Activated T-helper 1 cell treated with anti-CD3 and anti-CD28 coated beads, Interleukin-2, amount 50 U/mL, for 16 hours (primary cell): ENCODE measurements at places on chromosomes 2 and 18.

DNA sequence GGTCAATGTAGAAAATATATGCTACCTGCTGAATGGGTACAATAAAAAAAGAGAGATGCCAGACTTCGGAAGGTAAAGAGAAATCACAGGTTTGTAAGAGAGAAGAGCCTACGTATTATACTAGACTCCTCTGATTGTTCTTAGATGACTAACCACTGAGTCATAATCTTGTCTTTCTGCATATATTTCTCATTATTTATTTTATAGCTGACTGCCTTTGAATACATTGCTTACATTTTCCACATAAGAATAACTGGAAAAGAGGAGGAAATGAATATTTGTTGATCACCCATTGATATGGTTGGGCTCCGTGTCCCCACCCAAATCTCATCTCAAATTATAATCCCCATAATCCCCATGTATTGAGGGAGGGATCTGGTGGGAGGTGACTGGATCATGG, 90.3 kb upstream of the RAB27B start:
- no peak for DNase-seq

- DNase-seq = no peak
Measured at GRCh38 chr2:109452318-109453305, 161.2 kb downstream of the SEPTIN10 start.

DNA sequence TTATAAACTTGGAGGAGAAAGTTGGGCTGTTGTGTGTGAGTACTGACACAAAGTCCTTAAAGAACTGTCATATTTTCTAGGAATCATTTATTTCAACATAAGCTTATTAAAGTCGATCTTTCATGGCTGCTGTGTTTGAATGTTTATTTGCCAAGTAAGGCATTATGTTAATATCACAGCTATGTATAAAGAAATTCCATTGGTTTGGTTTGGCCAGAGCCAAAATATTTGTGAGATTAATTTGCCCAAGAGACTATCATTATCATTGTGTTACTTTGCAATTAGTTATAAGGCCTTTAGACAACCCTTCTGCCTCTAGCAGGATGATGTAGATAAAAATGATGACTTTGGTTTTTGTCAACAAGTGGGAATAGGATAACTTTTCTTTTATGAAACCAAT, 240.6 kb upstream of the NT5C1B start:
- no peak for DNase-seq

GRCh38 chr2:215366440-215367032, 54.7 kb downstream of the ATIC start:
- no peak for DNase-seq

DNA sequence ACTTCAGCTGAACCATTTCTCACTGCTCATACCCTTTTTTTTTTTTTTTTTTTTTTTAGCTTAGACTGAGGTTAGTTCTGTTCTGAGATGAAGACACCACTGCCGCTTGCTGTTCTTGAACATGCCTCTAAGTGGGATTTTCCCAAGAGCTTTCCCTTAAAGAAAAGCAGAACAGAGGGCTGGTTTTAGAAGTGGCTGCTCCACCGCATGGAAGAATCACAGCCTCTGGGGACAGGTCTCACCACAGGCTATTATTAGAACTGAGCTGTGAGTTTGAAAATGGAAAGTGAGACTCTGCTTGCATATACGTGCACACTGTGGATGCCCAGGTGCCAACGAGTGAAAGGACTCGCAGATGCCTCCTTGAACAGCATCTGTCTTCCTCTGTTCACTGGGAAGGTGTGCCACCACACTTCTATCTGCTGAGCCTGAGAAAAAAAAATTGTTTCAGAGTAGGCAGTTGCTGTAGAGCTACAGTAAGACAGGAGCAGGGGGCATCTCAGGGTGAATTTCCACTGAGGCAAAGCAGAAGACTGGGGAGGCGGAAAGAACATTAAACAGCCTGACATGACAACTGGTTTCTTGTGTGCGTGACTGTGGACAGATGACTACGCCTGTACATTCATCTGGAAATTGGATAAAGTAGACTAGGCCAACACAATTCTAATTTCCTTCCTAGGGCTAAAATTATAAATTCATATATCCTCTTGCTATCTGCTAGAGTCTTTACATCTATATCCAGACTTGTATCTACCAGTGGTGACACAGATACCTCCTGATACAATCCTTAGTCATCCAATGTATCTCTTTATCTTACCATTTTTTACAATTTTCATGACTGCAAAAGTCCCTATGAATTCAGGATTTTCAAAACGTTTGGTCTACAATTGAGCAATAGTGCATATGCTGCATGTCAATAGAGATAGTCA, 1045.7 kb upstream of the CELF4 start:
- no peak for DNase-seq

GRCh38 chr2:120669971-120670370, 65.7 kb upstream of the GLI2 start:
- DNase-seq = no peak

DNA sequence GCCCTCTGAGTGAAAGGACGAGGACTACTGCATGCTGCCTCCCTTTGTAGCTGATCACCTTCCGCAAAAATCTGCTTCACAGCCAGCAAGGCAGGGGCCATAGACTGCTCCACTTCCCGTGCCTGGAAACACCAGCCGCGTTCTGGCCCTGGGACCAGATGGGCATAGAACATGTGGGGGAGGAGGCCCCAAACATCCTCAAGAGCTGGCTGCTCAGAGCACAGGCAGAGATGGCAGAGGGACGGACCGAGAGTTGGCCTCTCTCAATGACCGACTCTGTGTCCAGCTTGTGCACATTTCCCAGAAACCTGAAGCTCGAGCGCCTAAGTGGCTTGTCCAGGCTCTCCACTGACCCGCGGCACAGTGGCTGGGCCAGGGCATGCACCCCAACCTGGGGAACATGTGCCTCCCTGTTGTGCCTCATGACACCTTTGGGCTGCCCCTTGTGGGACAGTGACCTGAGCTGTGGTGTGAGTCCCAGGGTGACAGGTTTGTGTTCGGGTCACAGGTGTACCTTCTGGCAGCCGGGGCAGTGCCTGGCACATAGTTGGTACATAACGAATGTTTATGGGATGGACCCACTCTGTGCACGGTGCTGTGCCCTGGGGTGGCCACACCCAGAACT, 9.1 kb downstream of the KCNF1 start:
- DNase-seq = no peak

DNA sequence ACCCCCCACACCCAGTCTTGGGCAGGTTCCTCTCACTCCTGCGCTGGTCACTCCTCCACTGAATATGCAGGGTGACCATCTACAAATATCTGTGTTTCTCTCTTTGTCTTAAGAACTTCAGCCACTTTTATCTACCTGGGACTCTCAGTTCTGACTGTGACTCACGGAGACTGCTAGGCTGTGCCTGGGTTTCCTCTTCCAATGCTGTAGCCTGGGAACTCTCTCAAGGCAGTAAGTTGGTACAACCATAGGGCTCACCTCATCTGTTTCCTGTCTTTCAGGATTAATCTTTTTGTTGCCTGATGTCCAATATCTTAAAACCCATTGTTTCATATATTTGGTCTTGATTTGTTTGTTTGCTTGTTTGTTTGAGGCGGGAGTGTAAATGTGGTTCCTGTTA, 47.2 kb upstream of the ZNF396 start:
- DNase-seq = no peak

DNA sequence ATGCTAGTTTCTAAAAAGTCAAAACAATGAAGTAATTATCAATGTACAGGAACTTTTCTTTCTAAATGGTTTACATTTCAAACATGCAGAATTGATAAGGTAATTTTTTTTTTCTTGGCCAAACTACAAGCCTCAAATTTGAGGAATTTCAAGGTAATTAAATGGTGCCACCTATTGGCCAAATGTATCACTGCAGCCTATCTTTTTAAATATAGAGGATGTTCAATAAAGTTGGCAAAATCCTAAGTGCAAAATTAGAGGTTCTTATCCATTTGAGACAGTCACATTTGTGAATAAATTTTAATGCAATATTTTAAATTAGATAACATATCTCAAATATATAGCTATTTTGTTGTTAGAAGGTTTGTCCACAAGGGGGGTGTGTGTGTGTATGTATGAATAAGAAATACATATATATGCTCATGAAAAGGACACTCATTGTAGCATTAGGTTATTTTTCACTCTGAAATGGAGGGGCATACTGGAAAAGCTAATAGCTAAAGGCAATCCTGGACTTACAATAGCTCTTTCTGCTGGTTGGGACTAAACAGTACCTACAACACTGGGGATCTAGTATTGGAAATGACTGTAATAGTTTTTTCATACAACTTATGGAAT, 26.2 kb downstream of the MMADHC start:
- no peak for DNase-seq

DNA sequence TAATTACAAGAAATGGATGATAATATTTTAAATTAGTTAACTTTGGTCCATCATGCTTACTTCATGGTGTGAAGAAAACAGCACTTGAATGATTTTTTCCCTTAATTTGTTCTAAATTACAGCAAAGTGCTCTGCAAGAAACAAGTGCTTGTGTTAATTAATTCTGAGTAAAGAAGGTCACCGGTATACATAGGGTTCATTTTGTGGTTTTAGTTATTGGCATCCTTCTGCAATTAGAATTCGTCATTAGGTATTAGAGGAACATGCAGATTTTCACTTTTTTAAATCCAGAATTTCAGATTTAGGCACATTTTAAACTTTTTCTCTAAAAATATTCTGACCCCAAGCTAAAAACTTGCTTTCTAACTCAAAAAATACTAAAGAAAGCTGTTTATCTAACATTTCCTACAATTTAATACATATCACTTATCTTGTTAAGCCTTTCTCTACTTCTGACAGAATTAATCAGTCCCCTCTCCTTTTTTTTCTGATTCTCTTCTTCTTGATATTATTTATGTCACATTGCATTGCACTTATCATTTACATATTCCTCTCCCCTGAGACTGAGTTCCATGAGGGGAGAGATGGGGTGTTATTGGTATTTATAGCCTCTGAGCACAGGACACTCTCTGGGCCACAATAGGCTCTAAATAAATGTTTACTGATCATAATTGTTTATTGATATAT, 129.2 kb downstream of the PLA2R1 start:
- DNase-seq = no peak

GRCh38 chr18:9453283-9453682, 22.0 kb upstream of the RALBP1 start:
- DNase-seq = no peak

GRCh38 chr2:112031473-112032223, 23.4 kb upstream of the TMEM87B start:
- no peak for DNase-seq

GRCh38 chr2:226792155-226792881, 7.3 kb downstream of the IRS1 start:
- no peak for DNase-seq

DNA sequence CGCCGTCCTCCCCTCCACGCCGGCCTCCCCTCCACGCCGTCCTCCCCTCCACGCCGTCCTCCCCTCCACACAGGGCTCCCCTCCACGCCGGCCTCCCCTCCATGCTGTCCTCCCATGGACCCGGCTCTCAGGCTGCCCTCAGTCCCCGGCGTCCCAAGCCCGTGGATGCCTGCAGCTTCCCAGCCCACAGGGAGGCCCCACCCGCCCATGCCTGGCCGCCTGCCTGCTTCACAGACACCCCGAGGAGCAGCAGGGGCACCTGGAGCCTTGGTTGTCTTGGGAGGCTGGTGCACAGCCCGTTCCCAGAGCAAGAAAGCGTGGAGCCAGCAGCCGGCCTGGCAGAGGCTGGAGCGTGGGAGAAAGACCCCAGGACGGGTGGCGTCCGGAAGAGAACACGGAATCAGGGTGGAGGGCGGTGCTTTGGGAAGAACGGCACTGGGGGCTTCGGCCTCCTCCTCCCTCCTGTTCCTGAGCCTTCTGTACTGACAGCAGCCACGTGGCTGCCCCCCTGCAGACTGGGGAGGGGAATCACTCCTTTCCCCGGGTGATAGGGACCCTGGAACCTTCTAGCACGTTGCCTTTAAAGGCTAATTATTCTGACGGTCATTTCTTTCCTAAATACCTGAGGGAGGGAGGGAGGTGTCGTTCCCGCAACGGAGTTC, 26.2 kb upstream of the KCNG2 start:
- no peak for DNase-seq

- DNase-seq = no peak
Measured at GRCh38 chr2:63764630-63765029, 77.1 kb upstream of the UGP2 start.

GRCh38 chr18:13703899-13704298, 22.5 kb downstream of the FAM210A start:
- DNase-seq = no peak

DNA sequence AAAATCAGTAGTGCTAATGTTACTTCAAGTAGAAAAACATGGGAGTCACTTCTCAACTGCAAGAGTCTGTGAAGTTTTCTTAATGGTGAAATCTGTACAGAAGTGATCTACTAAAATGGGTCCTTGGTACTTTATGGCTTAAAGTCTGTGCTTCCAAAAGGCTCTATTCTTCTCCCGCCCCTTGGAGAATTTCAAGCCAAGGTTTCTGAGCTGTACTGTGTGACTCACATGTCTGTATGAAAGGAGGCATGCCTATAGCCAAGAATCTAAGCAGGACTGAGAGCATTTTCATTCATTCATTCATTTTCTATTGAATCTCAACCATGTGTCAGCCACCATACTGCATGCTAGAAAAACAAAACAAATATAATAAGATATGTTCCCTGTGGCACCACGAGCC, 19.8 kb upstream of the DDX18 start:
- no peak for DNase-seq

DNA sequence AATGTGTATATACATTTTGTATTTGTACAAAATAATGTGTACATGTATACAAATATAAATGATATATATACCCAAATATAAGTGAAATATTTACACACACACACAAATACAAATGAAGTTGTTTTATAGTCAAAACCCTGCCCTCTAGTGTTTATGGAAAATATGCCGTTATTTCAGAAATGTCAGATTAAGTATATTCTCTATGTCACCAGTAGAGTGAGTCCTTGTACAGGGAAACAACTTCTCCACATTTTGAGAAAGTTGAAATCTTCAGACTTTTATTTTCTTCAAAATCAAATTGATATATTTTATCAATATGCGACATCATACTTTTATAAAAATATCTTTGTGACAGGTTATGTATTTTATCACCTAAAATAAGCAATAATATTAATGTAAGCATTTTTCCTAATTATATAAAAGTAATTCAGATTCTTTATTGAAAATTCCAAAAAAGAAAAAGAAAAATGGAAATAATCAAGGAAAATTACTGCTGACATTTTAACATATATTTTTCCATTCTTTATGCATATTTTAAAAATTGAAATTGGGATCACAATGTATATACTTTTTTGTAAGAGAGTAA, 22.4 kb downstream of the ARL6IP6 start:
- no peak for DNase-seq
